ENCODE measurements at places on chromosomes 7 and 10.

- no peak for DNase-seq
Observed at GRCh38 chr7:70951271-70951962, 180.5 kb upstream of the GALNT17 start.

DNA sequence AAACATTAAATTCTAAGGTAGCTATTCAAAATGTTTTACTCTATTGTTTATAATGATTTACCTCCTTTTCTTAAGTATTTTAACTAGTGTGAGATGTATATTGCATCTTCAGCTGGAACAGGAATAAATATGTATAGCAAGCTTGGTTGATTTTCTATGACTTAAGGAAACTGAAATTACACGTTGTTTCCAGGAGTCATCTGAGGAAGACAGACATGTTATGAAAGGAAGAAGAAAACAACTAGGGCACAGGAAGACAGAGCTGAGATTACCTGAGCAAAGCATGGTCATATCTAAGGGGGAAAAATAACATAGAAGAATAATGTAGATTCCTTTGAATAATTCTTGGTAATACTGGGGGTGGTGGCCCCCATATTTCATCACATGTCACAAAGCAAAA, 210.9 kb upstream of the SEMA3E start:
- DNase-seq: no peak

- DNase-seq: no peak
Observed at GRCh38 chr7:7706556-7707172, 11.7 kb downstream of the RPA3 start.

DNA sequence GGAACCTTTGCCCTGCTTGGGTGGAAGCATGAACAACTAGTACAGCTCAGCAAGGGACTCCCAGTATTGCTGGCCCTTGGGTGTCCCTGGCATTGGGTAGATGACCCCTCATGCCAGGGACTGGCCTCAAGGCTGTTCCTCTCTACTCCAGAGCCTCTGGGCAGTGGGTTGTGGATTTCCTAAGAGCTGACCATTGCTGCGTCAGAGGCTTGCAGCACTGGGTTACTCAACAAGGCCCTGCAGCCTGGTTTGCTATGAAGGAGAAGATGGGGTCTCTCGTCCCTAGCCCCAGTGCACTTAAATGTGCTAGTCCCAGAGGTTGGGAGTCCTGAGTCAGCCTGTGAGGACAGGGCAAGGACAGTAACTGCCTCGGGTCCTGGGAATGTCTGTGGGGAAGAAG, 2.5 kb downstream of the VSIR start:
- DNase-seq: no peak

- DNase-seq: no peak
Observed at GRCh38 chr10:97016728-97017473, 168.9 kb downstream of the SLIT1 start.

DNA sequence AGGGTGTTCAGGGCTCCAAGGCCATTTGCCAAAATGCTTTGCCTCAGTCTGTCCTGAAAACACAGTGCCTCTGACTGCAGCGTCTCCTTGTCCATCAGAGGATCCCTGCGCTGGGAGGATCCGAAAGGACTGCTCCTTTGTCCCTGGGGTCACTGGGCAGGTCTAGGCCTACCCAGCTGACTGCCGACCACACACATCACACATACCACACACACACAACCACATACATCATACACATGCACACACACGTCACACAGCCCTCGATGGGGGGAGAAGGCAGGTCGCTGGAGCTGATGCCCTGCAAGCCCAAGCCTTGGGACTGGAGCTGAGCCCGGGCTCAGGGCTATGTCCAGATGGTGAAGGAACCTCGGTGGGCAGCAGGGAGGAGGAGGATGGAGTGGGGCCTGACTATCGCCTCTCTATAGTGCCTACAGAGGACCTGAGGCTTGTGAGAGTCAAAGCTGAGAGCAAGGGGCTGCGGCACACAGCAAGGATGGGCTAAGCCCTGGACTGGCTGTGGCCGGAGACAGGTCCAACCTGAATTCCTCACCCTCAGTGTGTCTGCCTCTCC, 29.1 kb downstream of the GPRIN2 start:
- no peak for DNase-seq

- DNase-seq: no peak
Observed at GRCh38 chr7:158353606-158354570, 233.7 kb downstream of the PTPRN2 start.

- DNase-seq: no peak
Observed at GRCh38 chr7:112887337-112887736, 97.1 kb upstream of the TMEM168 start.

DNA sequence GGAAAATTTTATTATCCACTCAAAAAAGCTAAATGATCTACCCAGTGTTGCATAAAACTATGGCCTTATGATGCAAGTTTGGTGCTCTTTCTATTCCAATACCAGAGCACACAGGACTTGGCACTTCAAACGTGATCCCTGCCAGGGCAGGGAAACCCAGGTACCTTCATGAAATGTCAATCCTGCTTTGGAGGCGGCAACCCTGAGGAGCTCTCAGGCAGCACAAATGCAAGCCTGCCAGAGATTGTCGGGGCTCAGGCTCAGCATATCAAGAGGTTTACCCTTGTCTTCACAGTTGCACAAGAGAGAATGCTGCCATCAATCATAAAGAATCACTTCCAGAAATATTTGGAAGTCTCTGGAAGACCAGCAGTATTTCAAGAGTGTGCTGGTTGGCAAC, 151.5 kb downstream of the GLI3 start:
- no peak for DNase-seq

- no peak for DNase-seq
Observed at GRCh38 chr7:32930378-32930777, 26.9 kb upstream of the FKBP9 start.

- no peak for DNase-seq
Observed at GRCh38 chr10:49080071-49080470, 35.3 kb downstream of the VSTM4 start.

GRCh38 chr10:100167553-100168312, 18.1 kb downstream of the ERLIN1 start:
- DNase-seq: no peak

DNA sequence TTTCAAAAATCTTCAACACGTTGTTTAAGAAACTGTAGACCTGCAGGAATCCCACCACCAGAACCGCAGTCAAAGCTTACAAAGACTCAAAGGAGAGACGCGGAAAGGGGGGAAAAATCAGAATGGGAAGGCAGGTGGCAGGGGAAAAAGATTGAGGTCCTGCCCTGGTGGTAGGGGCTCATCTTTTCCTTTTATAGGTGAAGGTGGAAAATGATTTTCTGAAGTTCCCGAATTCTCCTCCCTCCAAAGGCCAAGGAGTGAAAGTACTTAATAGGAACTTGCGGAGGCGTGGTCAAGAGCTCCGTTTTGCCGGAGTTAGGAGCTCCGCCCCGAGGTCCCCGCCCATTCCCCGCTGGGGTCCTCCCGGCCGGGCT, 724 bp downstream of the BBIP1 start:
- DNase-seq: no peak

DNA sequence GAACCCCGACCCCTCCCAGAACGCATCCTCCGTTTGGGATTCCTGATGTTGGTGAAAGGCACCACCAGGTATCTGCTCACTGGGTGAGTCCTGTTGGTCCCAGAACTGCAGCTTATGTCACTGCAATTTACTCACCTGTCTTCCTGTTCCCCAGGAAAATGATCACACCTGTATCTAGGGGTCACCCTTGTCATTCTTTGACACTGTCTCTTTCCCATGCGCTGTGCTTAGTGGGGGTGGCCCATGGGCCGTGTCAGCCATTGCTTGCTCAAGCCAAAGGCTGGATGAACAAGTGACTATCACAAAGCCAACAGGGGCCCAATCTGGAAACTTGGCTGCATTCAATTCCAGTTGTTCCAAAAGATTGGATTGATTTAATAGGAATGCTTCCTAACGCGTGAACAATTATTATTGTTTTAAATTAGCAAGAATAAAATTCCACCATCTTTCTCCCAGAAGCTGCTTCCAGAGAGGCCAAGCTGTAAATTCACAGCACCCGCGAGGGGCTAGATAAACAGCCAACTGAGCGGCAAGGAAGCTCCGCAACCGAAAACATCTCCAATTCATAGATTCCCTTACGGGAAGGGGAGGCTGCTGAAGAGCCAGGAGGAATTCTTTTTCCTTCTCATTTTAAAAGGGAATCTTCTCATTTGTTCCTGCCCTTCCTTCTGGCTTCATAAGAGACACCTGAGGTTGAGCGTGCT, 134.8 kb upstream of the ZMIZ1 start:
- DNase-seq: no peak

DNA sequence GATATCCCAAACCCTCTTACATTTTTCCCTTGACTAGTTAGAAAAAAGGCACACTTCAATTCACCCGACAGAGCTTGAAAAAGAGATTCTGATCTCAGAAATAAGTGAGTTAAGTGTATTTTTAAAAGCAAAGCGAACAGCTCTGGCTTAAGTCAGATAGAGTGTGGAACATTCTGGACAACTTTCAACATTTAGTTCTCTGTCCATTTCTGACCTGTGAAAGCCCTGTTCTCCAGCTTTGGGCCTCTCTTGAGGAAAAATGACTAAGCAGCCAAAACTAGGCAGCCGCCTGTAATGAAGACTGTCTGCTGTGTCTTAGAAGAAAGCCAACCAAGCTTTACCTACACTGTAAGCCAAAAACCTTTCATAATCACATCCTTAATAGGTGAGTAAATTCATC, 50.5 kb downstream of the CDK6 start:
- DNase-seq: no peak

- DNase-seq: no peak
Observed at GRCh38 chr7:108090791-108091460, 39.2 kb downstream of the LAMB4 start.

DNA sequence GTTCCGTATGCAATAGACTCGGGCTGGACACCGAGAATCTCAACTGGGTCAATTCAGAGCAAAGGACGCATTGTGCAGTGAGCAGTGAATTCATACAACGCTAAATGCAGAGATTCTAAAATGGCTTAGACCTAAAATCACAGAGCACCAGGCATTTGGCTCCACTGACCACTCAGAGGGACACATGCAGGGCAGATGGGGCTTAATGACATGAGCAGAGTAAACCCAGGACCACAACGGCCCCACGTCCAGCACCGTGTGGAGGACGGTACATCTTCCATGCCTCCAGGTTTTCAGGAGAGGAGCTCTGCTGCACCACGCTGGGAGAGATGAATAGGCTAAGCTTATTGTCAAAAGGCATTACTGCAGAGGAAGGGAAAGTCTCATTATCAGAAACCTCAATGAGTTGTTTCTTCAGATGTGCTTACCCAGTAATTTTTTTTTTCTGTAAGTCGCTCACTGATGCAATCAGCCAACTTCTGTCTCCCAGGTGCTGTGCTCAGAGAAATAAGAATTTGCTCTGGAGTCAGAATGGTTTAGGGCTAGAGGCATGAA, 555.0 kb downstream of the PTPRN2 start:
- DNase-seq: no peak

GRCh38 chr7:88226886-88227516, 7.2 kb upstream of the SRI start:
- no peak for DNase-seq

DNA sequence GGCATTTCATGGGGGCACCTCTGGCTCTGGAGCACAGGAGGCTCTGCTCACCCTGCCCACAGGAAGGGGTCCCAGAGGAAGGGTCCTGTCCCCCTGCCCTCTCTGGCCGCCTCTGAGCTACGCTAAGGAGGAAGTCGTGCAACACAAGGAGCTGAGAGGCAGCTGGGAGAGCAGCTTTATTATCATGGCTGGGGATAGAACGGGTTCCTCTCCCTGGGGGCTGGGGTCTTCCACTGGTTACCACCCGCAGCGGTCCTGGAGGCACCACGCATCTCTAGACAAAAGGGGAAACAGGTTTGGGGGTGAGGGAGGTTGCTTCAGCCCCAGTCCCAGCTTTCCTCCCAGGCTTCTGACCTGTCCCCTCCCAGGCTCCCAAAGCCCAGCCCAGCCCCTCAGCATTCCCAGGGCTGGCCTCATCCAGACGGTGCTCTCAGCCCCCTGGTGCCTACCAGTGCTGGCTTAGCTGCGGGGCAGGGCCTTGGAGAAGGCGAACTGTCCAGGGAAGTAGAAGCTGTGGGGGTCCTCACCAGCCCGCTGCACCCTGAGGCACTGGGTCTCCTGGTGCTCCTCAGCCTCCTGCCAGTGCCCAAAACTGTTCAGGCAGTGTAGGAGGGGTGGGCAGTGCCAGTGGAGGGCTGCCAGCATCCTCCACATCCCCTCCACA, 3.1 kb downstream of the RARRES2 start:
- no peak for DNase-seq

DNA sequence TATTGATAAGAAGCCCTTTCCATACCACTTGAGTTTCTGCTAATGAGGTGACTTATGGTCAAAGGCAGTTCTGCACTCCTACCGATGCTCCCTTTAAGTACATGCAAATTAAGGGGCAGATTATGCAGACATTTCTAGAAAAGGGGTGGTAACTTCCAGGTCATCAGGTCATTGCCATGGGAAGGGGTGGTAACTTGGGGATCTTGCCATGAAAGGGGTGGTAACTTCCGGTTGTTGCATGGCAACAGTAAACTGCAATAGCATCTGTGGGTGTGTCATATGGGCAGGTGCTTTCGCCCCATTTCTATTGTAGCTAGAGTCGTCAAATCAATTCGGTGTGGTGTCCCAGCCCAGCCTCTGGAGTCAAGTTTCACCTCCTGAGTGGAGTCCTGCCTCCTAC, 150.9 kb downstream of the UBE2H start:
- no peak for DNase-seq

DNA sequence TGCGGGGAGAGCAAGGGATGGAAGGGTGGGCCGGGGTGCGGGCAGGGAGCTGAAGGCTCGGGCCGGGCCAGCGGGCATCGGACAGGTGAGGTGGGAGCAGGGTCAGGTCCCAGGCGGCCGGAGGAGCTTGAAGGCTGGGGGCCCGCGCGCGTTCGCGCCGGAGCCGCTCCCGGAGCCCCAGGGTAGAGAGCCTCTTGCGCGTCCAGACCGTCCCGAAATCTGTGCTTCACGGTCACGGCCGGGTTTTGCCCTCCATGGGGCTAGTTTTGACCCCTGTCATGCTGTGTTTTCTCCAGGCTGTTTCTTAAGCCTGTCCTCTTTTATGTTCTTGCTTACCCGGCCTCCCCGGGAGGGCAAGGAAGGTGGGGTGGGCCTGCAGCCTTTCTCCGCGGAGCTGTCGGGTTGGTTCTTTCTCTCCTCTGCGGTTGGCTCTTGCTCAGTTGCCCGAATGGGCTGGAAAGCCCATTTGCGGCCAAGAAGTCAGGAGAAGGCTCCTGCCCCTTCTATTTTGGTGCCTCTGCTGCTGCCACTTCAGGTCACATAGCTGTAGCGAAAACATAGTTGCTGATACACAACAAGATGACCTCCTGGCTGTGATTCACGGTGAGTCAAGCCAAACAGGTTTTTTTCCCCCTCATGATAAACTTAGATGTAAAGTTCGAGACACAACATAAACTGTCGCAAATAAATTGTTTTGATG, 650 bp downstream of the UBE2D1 start:
- DNase-seq: peak; percentile 0
